Cortex of kidney (tissue), 1 donor: ENCODE measurements at places on chromosomes 13 and 19.

- no peak for DNase-seq
These were observed 683.5 kb downstream of the LIG4 start for GRCh38 chr13:107531816-107532215.

DNA sequence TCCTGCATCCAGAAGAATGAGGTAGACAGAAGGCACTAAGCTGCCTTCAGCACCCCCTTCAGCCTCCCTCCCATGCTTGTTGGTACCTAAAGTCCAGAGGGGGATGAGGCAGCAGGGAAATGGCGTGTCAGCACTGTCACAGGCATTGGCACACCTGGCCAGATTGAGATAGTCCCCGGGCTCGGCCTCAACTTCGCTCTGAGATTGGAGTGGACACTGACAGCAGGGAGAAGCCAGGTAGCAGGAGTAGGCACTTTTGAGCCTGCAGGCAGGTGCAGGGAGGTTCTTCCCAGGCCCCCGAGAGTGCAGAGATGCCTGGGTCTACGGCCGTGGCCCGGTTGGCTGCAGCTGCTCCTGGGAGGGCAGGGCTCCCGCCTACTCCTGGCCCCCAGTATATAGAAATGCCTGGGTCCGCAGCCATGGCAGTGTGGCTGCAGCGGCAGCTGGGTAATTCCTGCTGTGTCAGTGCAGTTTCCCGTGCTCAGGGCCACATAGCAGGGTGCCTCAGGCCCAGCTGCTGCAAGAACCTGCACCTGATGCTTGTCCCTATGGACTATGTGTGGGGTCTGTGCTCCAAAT is 160.3 kb downstream of the SLITRK6 start:
- no peak for DNase-seq

DNA sequence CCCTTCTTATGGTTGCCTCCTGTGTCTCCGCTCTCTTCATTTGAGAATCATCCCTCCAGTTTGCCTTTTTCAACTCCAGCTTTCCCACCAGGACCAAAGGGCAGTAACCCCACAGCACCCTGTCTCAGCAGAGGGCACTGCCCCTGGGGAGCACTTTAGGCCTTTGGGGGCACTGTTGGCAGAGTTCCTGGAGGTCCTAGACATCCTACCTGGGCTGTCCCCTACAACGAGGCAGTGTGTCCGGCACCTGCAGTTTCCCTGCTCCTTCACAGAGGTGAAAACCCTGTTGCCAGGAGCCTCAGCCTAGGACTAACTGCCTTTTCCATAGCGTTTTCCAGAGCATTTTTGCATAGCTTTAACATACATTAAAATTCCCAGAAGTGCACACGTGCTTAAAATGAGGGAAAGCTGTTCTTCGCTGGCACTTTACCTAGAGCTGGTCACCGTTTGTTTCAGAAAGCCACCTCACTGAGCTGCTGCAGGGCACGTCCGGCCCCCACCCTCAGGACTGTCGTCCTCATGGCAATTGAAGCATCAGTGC is 234.9 kb downstream of the TEX29 start:
- no peak for DNase-seq

GRCh38 chr19:35088131-35088913 is 27.3 kb upstream of the FXYD3 start:
- no peak for DNase-seq

DNA sequence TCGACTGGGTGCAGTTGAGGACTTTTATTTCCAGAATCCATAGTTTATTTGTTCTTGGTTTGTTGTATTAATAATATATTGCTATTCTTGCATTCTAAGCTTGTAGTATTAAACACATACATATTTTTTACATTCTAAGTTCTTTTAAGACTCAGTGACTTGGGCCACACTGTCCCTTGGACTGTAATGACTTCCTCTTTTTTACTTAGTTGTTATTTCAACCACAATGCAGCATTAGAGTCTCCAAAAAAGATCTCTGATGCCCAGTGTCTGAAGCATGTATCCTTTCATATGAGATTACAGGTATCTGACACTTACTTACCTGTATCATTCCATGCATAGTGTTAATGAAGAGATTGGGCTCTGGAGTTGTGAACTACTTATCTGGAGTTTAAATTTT is 864.9 kb upstream of the PCDH20 start:
- no peak for DNase-seq

GRCh38 chr13:109140479-109141349 is 511.3 kb downstream of the MYO16 start:
- no peak for DNase-seq

- DNase-seq: no peak
These were observed 40.5 kb downstream of the GATAD2A start for GRCh38 chr19:19445911-19446361.

DNA sequence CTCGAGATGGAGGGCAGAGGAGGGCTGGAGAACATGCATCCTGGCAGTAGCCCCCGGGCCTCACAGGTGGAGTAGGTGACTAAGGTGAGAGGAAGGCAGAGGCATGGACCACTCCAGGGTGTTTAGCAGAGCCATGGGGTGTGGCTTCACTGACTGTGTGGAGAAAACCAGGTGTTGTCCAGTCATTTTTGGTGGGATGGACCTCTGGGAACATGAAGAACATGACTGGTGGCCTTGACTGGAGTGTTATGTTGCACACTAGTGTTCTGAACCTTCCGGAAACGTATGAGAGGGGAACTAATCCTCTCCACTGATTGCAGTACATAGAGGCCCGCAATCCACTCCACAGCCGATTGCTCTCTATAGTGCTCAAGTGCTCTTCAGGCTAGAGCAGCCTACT is 16.9 kb downstream of the MED26 start:
- DNase-seq: no peak

DNA sequence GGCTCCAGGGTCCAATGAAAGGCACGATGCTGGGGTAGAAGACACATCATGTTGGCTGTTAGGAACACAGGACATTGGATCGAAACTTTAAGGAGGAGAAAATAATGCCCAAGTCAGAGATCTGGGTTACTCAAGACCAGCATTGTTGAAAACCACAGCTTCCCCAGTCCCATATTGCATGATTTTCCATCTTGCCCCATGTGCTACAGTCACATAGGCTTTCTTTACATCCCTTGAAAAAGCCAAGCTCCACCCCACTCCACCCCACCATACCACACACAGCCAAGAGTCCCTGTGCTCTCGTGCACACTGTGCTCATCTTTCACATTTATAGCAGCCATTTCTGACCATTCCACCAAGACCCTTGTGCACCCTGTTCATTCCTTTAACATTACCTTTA is 636.2 kb downstream of the DIAPH3 start:
- no peak for DNase-seq

DNA sequence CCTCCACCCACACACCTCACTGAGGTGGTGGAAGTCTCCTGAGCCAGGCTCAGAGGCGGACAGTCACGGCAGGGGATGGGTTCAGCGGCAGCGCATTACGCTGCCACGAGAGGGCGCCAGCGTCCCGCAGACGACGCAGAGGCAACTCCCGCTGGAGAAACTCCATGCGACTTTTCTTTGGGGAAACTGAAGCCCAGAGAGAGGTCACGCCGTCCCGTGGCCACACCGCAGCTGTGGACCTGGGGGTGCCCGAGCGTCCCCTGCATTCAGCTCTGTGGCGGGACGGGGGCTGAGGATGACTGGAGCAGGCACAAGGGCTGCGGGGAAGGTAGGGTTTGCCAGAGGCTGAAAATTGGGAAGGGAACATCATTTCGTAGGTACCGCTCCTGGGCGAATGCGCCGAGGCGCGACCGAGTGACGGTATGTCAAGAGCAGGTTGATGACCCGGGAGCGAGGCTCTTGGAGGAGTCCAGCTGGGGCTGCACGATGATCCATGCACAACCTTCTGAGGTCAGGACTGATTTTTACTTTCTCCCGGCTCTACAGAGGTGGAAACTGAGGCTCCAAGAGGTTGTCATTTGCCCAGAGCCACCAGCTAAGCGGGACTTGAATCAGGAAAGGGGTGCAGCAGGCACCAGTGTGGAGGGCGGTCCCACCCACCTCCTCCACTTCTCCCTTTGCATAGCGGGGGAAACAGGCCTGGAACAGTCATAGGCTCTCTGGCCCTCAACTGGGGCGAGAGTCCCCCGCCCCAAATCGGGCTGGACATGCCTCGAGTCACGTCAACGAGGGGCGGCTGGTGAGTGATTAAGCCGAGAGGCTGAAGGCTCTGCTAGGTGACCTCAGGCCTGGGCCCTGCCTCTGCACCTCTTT is 690 bp upstream of the ARRDC2 start:
- DNase-seq: no peak

- no peak for DNase-seq
These were observed 58.8 kb downstream of the ING1 start for GRCh38 chr13:110772091-110772984.

GRCh38 chr13:47628666-47629065 is 372.4 kb downstream of the SUCLA2 start:
- no peak for DNase-seq

- DNase-seq: no peak
These were observed 18.4 kb downstream of the GNA11 start for GRCh38 chr19:3112375-3113099.

- no peak for DNase-seq
These were observed 14.9 kb downstream of the SH3GL1 start for GRCh38 chr19:4385291-4386040.

DNA sequence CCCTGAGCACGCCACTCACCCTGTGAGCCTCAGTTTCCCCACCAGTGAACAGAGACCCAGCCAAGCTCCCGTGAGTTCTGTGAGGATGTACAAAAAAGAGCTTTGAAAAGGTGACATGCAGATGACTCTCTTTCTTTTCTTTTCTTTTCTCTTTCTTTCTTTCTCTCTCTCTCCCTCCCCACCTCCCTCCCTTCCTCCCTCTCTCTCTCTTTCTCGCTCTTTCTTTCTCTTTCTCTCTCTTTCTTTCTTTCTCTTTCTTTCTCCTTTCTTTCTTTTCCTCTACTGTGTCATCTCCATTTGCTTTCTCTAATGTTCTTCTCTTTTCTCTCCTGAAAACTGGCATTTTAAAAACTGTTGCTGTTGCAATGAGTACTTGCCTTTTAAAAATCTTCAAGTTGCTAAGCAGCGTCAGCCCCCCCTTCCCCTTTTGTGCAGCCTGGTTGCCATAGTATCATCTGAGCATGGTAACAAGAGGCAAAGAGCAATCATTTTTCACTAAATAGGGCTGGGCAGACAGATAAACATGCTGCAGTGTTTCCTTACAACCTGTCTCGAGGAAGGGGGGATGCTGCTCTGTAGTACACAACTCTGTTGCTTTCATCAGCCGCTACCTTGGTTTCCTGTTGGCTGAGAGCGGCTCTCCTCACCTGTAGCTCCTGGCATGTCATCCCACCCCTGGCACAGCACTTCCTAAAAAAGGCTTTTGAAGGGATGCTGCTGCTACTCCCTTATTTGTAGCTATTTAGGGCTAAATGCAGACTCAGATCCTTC is 108.7 kb upstream of the MBNL2 start:
- no peak for DNase-seq

GRCh38 chr13:53873558-53873957 is 844.9 kb downstream of the OLFM4 start:
- DNase-seq: no peak

DNA sequence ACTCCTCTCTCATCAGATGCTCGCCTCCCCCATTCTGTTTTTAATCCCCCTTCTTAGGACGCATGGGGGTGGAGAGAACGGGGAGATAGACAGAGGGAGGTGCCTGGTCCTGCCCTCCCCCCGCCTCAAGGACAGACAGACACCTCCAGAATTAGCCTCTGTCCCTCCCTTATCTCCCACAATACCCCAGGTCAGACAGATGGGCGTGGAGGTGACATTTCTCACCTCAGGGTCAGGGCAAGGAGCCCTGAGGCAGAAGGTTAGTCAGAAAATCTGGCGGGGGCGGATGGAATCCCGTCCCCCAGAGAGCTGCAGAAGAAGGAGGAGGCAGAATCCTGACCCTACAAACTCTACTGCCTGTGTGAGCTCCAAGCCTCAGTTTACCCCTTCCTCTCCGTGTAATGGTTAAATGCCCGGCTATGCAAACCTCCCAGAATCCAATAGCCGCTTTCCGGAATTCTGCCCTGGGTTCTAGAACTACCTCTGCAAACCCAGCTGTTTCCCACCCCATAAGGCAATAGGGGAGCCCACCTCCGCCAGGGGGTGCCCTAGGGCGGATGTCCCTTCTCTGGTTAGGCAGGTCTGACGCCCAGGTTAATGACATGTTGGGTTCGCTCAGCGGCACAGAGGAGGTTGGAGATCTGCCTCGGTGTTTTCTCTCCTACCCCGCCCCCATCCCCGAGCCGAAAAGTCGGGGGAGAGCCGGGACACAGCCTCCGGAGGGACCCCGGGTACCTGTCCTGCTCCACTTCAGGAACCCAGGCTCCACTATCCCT is 900 bp downstream of the PPP1R13L start:
- no peak for DNase-seq

GRCh38 chr19:7829561-7830271 is at the start of gene EVI5L:
TSS of gene EVI5L (plus strand) at chr19:7830218. CDS start at chr19:7846543, 16,325 bp downstream.
- no peak for DNase-seq

DNA sequence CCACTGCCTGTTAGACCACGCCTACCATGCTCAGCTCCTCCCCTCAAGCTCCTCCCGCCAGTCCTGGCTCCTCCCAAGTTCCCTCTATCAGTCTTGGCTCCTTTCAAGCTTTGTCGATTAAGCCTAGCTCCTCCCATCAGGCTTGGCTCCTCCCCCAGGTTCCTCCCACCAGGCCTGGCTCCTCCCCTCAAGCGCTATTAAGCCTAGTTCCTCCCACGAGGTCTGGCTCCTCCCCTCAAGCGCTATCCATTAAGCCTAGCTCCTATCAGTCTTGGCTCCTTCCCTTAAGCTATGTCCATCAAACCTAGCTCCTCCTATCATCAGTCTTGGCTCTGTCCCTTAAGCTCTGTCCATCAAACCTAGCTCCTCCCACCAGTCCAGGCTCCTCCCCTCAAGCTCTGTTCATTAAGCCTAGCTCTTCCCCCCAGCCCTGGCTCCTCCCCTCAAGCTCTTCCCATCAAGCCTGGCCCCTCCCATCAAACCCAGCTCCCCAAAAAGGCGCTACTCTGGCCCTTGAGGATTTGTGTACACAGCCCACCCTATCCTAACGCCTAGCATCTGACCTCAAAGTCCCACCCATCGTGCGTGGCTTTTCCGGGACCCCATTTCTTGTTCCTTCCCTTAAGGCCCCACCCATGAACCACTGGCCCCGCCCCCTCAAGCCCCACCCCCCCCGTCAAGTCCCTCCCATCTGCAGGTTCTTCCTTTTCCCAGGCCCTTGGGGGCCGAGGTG is 10.0 kb downstream of the CAMSAP3 start:
- no peak for DNase-seq

GRCh38 chr13:47459512-47459911 is 541.6 kb downstream of the SUCLA2 start:
- DNase-seq: no peak

DNA sequence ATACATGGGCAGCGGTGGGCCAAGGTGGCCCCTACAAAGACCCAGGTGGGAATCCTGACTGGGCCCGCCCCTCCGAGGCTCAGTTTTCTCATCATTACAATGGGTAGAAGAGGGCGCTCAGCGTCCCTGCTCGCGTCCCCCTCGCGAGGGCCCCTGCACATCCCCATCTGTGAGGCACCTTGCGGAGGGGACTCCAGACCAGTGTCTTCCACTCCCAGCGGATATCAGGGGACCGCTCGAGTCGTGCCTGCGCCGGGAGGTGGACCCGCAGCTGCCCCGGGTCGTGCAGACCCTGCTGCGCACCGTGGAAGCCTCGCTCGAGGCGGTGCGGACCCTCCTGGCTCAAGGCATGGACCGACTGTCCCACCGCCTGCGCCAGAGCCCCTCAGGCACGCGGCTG is 15.3 kb upstream of the COLGALT1 start:
- no peak for DNase-seq

- no peak for DNase-seq
These were observed 145.9 kb downstream of the NUFIP1 start for GRCh38 chr13:44843403-44843802.
